ENCODE measurements at places on chromosomes 1 and 21. TPM values are rescaled to one million over a fixed set of nuclear protein-coding genes. Genes with fewer than 3 reads are reported as not detected.

The TMPRSS3 gene
- total RNA-seq = 0.44 TPM

The SMG7 gene
- 77.0 TPM for total RNA-seq

The SELP gene
- total RNA-seq = not detected

DNA sequence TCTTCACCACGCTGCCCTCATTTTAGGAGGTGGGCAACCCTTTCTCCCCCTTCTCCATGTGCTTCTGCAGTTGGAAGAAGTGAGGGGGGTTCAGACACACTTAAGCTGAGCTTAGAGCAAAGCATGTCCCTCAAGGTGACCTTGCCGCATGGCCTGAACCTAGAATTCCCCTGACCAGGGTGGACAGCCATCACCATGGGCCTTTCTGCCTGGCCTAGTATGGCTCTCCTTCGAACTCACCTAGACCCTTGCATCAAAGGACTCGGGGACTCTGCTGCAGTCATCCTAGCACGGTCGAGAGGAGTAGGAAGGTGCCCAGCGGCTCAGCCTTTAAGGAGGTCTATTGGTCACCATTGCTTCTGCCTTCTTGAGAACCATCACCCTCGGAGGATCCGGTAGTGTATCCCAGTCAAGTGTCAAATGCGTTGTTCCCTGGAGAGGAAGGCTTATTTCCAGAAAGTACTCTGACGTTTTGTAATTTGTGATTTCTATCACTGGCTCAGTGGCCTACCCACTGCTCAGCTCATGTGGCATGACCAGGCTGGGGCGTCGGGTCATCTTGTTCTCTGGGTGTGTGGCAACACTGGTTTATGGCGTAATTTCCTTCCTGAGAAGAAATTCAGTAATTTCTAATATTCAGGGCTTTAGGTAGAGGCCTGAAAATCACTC lies at the start of gene KCNE1:
TSS of gene KCNE1 (minus strand) at position 424 of the 669 bp plus-strand sequence. CDS start 62,576 bp downstream, outside the sequence.
- H3K4me3 ChIP-seq = no peak within 1 kb of the TSS
- H3K36me3 ChIP-seq = no peaks in the 10 kb centered on the region
- H3K27me3 ChIP-seq = no peaks in the 10 kb centered on the region
- DNase-seq = no peak
- H3K27ac ChIP-seq = no peak within 1 kb of the TSS
- H3K4me1 ChIP-seq = no peaks in the 10 kb centered on the region

GRCh38 chr1:62809788-62810187 lies 25.9 kb downstream of the ATG4C start:
- H3K36me3 ChIP-seq = peaks cover 49% of the 10 kb centered on the region
- no peaks in the 10 kb centered on the region for H3K27me3 ChIP-seq
- DNase-seq = no peak
- no peaks in the 10 kb centered on the region for H3K4me1 ChIP-seq

- H3K4me1 ChIP-seq = peaks cover 3% of the 10 kb centered on the region
- H3K36me3 ChIP-seq = peaks cover 10% of the 10 kb centered on the region
- no peaks in the 10 kb centered on the region for H3K27me3 ChIP-seq
- no peak overlapping the region for H3K27ac ChIP-seq
These were observed 15.9 kb downstream of the LZIC start for GRCh38 chr1:9927259-9927658.

- H3K27ac ChIP-seq = no peak overlapping the region
- no peaks in the 10 kb centered on the region for H3K36me3 ChIP-seq
- 0 out of 2 replicates have a peak, but pooled peaks cover 2% of the 10 kb centered on the region for H3K27me3 ChIP-seq
- H3K4me1 ChIP-seq = peaks cover 8% of the 10 kb centered on the region
These were observed 369.7 kb downstream of the RRAGC start for GRCh38 chr1:38489844-38490270.

Measured in H9 (cell line).